ENCODE measurements at places on chromosomes 2 and 18.

GRCh38 chr2:233794128-233794658, 16.1 kb downstream of the MROH2A start:
- no peak for DNase-seq

DNA sequence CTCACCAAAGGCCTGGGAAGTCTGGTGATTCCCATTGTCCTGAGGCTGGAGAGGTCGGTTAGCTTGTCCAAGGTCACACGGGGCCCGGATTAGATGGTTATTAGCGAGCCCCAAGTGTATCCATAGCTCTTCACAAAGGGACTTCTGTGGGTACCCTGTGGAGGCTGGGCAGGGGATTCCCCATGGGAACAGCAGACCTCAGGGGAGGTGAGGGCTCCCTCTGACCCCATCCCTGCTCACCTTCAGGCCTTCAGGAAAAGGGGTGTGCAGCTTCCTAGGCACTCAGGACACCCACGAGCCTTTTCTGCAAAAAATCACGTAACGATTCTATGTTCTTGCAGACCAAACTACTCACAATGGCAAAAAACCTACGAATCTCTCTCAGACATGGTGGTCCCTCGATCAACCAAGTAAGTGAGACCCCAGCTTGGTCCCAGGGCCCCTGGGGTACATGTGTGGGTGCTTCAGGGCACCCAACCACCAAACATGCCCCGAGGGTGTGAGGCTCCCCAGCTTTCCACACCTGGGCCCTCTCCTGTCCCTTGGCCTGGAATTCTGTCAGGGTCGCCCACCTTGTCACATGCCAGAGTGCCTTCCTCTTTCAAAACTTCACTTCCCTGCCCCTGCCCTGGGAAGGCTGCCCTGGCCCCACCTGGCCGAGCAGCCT, 40.3 kb downstream of the PDIA6 start:
- no peak for DNase-seq

- no peak for DNase-seq
These were observed 61.7 kb downstream of the MAP4K4 start for GRCh38 chr2:101759162-101759561.

DNA sequence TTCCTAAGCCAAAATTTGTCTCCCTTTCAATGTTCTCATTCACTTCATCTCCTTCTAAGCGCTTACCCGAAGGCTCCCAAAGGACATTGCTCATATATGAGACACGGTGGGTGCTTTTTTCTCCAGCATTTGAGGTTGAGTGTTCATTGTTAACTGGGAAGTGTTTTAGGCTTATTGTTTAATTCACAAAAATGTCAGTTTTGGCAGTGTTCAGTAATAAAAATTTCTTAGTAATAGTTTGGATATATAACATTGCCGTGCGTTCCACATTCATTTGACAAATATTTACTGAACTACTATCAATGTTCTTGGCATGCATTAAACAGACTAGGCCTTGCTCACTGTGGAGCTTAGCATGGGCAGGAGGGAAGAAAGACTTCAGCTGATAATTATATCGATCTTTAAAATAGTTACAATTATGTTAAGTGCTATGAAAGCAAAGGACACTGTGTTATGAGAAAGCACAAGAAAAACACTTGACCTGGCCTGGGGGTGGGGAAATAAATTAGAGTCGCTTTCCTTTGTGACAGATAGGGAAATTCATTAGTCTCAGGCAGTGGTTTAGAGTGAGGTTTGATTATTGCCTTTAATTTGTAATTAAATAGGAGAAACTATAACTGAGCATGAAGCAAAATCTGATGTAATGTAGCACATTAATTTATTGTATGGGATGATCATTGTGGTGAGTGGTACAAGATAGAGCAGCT, 82.2 kb upstream of the DOCK10 start:
- no peak for DNase-seq

DNA sequence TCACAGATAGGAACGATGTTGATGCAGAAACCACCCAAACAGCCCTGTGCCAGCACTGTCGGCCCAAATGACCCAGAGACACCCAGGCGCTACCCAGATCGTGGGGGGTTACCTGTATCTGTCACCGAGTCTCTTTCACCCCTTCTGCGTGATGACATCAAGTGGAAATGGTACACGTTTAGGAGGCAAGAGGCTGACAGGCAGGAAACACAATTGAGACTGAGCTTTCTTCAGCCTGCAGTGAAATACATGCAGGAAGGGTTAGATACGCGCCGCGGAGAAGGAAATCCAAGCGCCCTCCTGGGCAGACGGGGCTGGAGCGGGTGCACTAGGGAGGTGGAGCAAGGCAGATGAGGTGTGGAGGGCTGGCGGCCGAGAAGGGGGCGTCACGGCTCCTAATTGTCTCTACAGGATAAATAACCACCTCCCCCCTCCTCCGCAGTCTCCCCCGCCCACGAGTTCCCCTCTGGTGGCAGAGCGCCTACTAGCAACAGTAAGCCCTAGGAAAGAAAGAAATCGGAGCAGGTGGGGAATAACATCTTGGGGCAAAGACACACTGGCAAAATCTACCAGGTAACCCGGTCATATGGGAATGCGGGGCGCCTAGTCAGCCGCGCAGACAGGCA, at the start of gene RNF152:
Gene RNF152, minus strand, starts transcription at position 325 of the 626 bp plus-strand sequence. CDS start 76,544 bp downstream, outside the sequence.
- DNase-seq = no peak

DNA sequence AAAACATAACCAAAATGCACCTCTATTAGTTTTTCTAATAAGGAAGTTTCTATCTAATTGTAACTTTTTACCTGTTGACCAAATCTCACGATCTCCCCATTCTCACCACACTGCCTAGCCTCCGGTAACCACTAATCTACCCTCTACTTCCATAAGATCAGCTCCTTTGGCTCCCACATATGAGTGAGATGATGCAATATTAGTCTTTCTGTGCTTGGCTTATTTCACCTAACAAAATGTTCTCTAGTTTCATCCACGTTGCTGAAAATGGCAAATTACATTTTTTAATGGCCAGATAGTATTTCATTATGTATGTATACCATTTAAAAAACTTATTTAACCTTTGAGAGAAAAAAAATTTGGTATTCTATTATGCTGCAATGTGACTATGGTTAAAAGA, 379.0 kb upstream of the NXPH2 start:
- no peak for DNase-seq
